ENCODE measurements at places on chromosomes 2 and 18.

DNA sequence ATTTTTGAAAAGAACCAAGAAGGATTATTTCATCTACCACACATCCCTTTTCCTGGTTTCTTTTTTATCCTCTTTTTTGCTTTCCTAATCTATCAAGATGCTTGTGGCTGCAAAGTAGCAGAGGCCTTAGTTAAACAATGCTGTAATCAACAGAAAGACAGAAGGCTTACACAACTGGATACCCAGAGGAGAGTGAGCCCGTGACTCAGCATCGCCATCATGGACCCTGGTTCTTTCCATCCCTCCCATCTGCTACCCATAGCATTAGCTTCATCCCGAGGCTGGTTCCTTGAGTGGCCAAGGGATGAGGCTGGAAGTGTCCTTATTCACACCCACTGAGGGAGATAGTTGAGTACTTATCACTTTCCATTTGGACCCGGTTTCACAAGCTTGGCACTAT, 7.5 kb upstream of the HAAO start:
- no peak for DNase-seq

GRCh38 chr2:104340162-104340561, 513.8 kb upstream of the POU3F3 start:
- no peak for DNase-seq

GRCh38 chr2:120182019-120182560, 41.1 kb downstream of the TMEM185B start:
- DNase-seq, result no peak

- no peak for DNase-seq
Measured at GRCh38 chr18:63180321-63180720, 139.2 kb downstream of the BCL2 start.

DNA sequence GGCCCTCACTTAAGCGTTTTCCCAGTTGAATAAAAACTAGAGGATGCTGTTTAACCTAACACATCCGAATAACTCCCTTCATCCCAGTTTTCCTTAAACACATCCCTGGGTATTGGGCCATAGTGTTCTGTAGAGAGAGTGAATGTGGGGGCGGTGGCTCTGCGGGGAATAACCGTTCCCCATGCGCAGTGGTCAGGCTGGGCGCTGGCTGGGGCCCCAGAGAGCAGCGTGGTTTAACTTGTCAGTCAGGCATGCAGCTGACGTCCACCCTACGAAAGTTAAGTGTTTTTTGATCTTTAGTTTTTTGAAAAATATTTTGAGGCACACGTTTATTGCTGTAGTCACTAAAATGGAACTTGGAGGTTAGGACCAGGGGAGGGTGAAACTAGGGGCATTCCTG, 33.7 kb downstream of the CTDP1 start:
- DNase-seq, result no peak

GRCh38 chr18:63299837-63300745, 19.5 kb downstream of the BCL2 start:
- DNase-seq, result no peak

DNA sequence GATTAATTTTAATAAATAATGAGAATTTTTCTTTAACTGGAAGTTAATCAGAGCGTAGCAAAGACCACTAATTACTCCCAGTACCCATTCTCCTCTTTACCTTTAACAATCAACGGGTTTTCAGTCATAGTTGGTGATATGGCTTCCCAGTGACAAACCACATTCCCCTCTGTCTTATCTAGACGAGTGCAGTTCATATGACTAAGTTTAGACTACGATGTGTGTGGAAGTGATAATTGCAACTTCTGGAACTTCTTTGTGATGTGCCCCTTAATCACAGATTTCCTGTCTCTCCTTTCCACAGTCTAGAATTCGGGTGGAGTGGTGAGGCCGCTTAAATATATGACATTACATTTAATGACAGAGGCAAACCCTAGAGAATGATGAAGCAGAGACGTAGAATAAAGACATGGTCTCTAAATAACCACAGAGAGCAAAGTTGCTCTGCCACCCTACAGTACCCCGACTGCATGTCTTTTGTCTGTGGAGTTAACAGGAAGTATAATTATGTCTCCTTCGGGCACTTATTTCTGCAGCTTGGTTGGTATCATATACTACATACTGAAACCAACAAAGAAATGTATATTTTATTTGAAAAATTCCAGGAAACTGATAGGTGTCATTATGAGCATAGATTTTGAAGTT, 693.3 kb upstream of the CDH7 start:
- no peak for DNase-seq

GRCh38 chr2:60337142-60337497, 216.3 kb downstream of the BCL11A start:
- DNase-seq, result no peak

GRCh38 chr2:59662127-59662861, 891.2 kb downstream of the BCL11A start:
- DNase-seq, result no peak

- DNase-seq, result no peak
Measured at GRCh38 chr2:44804406-44805265, 136.9 kb upstream of the SIX3 start.

GRCh38 chr2:40364151-40364874, 87.6 kb downstream of the SLC8A1 start:
- no peak for DNase-seq

DNA sequence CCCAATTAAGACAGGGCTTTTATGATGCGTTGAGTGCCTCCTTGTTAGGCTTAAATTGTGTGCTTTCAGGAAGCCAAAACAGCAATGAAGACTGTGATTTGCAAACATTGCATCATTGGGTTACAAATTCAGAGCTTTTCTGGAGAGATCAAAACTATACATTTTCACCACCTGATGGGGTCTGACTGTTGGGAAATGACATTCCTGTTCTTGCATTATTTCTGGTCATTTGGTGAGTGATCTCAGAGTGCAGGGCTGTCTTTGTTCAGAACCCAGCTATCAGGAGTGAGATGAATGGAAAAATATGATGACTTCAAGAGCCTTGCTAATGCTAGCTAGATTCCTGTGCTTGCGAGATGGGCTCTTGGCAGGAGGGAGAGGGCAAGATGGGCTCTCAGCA, 39.1 kb downstream of the SH3RF3 start:
- no peak for DNase-seq

GRCh38 chr18:69617888-69618287, 217.2 kb downstream of the DOK6 start:
- no peak for DNase-seq

DNA sequence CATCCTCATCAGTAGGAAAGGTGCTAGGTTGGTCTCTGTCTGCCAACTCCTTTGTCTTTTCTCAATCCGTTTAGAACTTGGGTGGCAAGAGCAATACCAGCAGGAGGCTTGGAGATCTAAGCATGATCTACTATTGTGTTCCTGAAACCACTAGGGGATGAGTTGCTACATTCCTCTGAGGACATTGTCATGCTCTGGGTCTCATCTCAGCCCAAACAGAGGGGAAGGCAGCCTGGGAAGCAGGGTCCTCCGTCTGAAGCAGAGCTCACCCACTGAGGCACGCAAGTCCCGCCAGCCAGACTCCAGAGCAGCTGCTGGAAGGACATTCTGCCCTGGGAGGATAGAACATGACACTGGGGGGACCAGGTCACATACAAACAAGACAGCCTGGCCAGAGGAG, 162.9 kb downstream of the MTCL1 start:
- no peak for DNase-seq

- no peak for DNase-seq
Measured at GRCh38 chr2:39403311-39403710, 33.8 kb downstream of the MAP4K3 start.

- no peak for DNase-seq
Measured at GRCh38 chr18:43680096-43680495, 402.8 kb upstream of the SYT4 start.

- DNase-seq, result no peak
Measured at GRCh38 chr2:158061763-158062162, 39.9 kb upstream of the UPP2 start.

Measured in cortex of kidney (tissue), 1 donor.